Chondrocyte (in vitro differentiated cells): ENCODE measurements at places on chromosomes 4 and X.

DNA sequence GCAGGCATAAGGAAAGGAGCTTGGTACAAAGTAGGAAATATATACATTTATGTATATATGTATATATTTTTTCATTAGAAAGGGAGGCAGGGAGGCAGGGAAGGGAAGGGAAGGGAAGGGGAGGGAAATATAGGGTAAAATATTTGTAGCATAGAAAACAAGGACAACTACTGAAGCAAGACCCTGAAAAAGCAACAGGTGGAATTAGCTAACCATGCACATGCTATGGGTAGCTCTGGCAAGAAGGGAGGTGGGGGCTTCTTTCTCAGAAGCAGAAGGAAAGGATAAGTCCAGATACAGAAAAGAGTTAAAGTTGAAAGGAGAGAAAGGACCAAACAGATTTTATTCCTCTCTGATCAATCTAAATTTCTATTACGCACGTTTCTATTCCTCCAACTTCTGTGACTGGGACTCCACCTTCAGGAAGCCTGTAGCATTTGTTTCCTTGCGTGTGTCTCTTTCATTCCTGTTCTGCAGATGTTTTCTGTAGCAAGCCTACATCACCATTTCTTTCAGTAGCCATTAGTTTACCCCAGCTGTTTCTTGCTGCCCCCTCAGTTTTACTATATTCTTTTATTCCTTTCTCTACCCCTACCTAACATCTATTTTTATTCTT, 82.9 kb downstream of the OR13H1 start:
- no peak overlapping the region for H3K27ac ChIP-seq
- H3K27me3 ChIP-seq: peaks cover 28% of the 10 kb centered on the region
- H3K4me3 ChIP-seq: no peak overlapping the region
- no peaks in the 10 kb centered on the region for H3K4me1 ChIP-seq
- no peak for DNase-seq
- H3K36me3 ChIP-seq: no peaks in the 10 kb centered on the region

DNA sequence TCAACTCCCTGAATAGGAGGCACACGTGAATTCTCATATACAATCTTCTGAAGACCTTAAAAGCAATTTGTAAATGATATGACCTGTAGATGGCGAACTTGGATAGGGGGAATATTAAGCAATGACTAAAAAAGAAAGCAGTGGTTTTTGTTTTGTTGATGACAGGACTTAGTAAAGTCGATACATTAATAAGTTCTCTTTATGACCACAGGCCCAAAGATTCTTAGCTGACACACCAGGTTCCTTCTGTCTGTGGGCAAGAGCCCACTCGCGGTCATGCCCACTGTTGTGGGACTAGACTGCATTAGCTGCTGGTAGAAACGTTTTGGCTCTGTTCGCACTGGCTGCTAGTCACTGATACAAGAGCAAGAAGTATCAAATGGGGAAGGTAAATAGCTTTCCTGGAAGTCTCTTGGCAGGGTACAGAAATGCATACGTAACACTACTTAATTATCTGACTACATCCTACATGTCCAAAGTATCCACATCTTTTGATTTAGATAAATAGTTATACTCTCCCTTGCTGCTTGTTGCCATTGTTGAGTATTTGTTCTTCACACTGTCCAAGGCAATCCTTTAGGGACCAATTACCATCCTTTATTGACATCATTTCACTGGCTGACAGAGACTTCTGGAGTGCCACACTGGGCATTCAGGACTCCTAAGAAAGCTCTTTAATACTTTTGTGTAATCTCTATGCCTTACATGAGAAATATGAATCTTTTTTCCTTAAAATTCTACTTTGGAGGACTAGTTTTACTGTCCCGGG, 31.0 kb downstream of the ALPK1 start:
- H3K36me3 ChIP-seq: peaks cover 6% of the 10 kb centered on the region
- DNase-seq: no peak
- no peaks in the 10 kb centered on the region for H3K4me1 ChIP-seq
- H3K4me3 ChIP-seq: no peak overlapping the region
- no peak overlapping the region for H3K27ac ChIP-seq
- peaks cover 4% of the 10 kb centered on the region for H3K27me3 ChIP-seq

DNA sequence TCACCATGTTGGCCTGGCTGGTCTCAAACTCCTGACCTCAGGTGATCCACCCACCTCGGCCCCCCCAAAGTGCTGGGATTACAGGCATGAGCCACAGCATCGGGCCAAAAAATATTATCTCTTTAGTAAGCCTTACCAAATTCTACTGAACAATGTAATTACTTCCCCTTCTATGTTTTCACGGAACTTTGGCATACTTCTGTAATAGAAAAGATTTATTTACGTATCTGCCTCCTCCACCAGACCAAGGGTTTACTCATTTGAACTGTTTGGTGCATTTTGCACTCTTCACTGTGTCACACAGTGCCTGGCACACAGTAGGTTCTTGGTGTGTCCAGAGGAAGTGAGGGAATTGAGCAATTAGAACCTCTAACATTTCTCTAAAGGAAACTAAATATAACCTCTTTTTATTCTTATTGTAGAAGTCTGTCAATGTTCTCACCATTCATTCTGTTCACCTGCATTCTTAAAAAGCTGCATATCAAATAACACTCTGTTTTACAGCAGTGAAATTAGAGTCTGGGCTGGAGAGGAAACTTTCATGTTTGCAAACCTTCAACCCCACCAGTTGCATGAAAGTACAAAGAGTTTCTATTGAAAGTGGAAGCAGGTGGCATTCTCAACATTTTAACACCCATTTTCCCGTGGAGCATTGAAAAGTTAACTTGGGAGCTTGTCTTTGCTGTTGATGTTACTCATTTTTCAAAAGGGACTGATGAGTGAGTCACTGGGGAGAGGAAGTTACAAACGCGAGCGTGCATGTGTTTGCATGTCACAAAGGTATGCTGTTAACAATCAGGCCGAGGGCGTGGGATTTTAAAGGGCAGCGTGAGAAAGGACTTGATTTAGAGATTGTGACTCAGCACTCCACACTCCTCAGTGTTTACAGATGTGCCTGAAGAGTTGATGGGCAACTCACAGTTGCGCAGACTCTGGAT, 314.1 kb downstream of the STK32B start:
- no peaks in the 10 kb centered on the region for H3K36me3 ChIP-seq
- no peaks in the 10 kb centered on the region for H3K27me3 ChIP-seq
- H3K27ac ChIP-seq: peak overlapping the region; percentile 88
- peaks cover 21% of the 10 kb centered on the region for H3K4me1 ChIP-seq
- no peak overlapping the region for H3K4me3 ChIP-seq
- no peak for DNase-seq

GRCh38 chrX:132171881-132172280, 44.1 kb upstream of the FRMD7 start:
- H3K36me3 ChIP-seq: no peaks in the 10 kb centered on the region
- no peaks in the 10 kb centered on the region for H3K27me3 ChIP-seq
- H3K27ac ChIP-seq: no peak overlapping the region
- no peak overlapping the region for H3K4me3 ChIP-seq
- peaks cover 14% of the 10 kb centered on the region for H3K4me1 ChIP-seq
- no peak for DNase-seq

DNA sequence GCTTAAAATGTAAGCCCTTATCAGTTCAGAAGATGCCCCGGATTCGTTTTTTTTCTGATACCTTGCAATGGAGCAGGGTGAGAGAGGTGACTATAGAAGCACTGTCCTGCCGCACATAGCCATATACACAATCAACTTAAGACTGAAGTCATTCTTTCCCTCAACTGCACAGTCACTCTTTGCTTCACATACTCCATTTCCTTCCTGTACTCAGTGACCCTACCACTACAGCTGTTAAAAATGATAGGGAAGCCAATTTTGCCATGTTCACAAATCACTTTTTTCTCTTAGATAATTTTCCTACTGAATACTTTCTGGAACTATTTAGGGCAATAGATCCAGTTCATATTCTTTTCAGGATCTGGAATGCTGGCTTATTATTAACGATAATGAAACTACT, 300.0 kb downstream of the ANK2 start:
- H3K4me3 ChIP-seq: no peak overlapping the region
- DNase-seq: no peak
- H3K36me3 ChIP-seq: peaks cover 11% of the 10 kb centered on the region
- H3K27ac ChIP-seq: no peak overlapping the region
- no peaks in the 10 kb centered on the region for H3K4me1 ChIP-seq

- peaks cover 25% of the 10 kb centered on the region for H3K4me1 ChIP-seq
- H3K36me3 ChIP-seq: no peaks in the 10 kb centered on the region
- peaks cover 1% of the 10 kb centered on the region for H3K27me3 ChIP-seq
- peak overlapping the region; percentile 93 for H3K27ac ChIP-seq
- no peak for DNase-seq
Observed at GRCh38 chr4:87844452-87844851, 11.7 kb downstream of the MEPE start.

DNA sequence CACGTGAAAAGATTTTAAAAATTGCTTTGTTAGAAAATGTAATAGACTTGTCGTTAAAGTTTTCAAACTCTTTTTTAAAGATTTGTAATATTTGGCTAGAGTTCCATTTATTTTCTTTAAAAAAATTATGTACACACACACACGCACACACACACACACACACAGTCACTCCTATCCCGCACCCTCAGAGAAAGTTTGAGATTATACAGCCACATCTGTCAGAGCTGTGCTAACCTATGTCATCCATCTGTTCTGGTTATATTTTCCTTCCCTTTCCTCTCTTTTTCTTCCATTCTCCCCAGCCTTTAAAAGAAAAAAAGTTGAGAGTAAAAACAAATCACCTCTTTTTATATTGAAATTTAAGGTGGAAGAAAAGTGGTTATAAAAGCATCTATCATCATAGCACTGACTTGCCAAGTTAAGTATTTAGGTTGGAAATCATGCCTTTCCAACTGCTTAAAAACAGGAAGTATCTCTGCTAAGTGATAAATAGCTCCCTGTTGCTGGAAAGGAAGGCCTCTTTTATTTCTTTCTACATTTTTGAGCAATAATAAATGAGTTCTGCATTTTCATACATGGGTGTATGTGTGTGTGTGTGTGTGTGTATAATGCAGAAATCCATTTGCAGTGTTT, 163.3 kb upstream of the SPRY1 start:
- H3K4me1 ChIP-seq: peaks cover 67% of the 10 kb centered on the region
- peak overlapping the region; percentile 52 for H3K27ac ChIP-seq
- peaks cover 8% of the 10 kb centered on the region for H3K36me3 ChIP-seq
- no peaks in the 10 kb centered on the region for H3K27me3 ChIP-seq

DNA sequence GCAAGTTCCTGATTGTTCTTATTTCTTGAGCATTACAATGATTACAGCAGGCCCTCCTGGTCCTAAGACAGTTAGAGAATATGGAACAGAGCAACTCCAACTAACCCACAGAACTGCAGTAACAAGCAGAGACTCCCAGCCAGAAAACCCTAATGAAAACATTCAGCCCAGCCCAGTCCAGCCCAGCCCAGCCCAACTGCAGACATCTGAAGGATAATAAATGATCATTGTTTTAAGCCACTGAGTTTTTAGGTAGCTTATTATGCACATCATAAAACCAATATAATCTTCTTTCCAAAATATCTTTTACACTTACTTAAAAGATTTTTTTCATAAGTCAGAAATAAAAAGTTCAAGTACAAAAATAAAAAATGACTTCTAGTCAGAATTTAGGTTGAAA, 51.3 kb downstream of the SPOCK3 start:
- H3K36me3 ChIP-seq: no peaks in the 10 kb centered on the region
- H3K27me3 ChIP-seq: peaks cover 13% of the 10 kb centered on the region
- H3K4me1 ChIP-seq: no peaks in the 10 kb centered on the region
- no peak overlapping the region for H3K27ac ChIP-seq
- DNase-seq: no peak

DNA sequence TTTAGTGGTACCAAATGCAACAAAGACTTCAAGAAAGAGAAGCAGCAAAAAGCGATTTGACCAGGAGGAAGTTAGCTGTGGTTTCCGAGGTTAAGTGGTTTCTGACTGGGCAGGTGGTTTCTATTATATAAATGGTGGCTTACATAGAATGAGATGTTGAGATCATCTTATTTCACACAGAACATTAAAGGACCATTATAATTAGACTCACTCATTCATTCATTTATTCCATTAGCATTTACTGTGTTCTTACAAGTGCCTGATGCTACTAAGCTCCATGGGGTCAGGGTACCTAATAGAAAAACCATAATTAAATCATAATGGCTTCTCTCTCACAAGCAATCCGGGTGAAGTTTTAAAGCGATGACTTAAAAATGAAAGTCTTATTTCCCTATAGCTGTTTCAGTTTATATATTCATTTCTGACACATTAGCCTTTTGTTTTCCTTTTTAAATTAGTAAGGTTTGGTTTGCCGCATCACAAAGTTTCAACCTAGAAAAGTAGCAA, 10.6 kb downstream of the TSPAN6 start:
- no peaks in the 10 kb centered on the region for H3K27me3 ChIP-seq
- DNase-seq: no peak
- peaks cover 4% of the 10 kb centered on the region for H3K36me3 ChIP-seq
- no peak overlapping the region for H3K4me3 ChIP-seq
- no peaks in the 10 kb centered on the region for H3K4me1 ChIP-seq

DNA sequence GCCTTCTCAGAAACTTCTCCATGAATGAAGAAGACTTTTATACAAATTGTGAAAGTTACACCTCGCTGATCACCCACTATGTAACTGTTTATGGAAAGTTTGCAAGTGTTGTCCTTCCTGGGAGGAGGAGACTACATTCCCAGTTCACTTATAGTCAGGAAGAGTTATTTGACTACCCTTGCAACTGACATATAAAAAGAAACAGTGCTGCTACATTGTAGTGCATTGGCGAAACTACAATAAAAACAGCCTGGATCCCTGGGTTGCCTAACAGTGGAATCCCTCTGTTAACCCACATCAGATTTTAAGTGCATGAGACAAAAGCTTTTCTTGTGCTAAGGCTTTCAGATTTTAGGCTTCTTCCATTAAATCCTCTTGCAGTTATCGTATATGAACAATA, 30.4 kb downstream of the MAGEB10 start:
- no peak for DNase-seq
- no peaks in the 10 kb centered on the region for H3K4me1 ChIP-seq
- H3K27me3 ChIP-seq: no peaks in the 10 kb centered on the region

GRCh38 chrX:110944751-110945675, 149.4 kb upstream of the CHRDL1 start:
- peaks cover 38% of the 10 kb centered on the region for H3K27me3 ChIP-seq
- peak; percentile 79 for DNase-seq
- no peaks in the 10 kb centered on the region for H3K36me3 ChIP-seq
- H3K4me1 ChIP-seq: no peaks in the 10 kb centered on the region
